Activated naive CD4-positive, alpha-beta T cell (primary cell): ENCODE measurements at places on chromosomes 1 and 21.

- DNase-seq: no peak
Measured at GRCh38 chr1:77688939-77689338, 6.5 kb upstream of the ZZZ3 start.

DNA sequence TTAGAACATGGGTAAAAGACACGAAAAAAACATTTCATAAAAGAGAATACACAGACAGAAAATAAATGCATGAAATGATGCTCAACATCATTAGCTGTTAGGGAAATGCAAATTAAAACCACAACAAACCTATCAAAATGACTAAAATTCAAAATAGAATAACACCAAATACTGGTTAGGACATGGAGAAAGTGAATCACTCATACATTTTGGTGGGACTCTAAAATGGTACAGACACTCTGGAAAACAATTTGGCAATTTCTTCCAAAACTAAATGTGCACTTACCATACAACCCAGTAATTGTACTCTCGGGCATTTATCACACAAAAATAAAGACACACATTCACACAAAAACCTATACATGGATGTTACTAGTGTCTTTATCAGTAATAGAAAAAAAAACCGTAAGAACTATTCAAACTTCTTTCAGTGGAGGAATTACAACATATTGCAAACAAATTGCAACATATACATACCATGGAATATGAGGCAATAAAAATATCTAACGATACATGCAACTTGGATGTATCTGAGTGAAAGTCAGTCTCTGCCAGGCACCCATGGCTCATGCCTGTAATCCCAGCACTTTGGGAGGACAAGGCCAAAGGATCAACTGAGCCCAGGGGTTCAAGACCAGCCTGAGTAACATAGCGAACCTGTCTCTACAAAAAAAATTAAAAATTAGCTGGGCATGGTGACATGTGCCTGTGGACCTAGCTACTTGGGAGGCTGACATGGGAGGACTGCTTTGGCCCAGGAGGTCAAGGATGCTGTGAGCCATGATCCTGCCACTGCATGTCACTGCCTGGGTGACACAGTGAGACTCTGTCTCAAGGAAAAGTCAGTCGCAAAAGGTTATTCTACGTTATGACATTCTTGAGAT lies 19.6 kb downstream of the HSF2BP start:
- DNase-seq: no peak

DNA sequence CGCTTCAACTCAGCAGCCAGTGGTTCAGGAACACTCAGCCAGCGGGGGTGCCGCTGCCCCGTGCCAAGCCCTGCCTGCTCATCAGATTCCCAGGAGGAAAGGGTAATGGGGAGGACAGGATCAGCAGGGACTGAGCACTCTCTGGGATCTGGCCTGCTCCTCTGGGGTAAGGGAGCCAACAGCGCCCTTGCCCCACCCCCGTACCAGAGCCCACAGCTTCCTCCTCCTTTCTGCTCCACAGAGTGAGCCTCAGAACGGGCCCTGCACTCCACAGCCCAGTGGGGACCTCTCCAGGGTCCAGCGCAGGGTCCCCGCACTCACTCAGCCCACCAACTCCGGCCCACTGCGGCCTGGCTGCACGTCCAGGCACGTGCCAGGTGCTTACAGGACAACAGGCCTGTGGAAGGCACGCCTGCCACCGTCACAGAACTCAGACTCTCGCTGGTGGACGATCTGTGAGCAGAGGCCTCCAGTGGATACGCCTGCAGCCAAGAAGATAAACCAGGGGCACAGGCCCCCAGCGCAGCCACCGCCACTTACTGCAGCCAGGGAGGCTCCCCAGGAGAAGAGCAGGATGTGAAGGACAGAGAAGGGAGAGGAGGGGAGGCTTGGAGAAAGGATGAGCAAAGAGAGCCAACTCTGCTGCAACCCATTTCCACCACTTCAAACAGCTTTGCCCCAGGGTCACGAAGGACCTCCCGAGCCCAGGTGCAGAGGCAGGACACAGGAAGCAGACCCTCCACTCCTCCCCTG lies 2.1 kb downstream of the MEGF6 start:
- no peak for DNase-seq

DNA sequence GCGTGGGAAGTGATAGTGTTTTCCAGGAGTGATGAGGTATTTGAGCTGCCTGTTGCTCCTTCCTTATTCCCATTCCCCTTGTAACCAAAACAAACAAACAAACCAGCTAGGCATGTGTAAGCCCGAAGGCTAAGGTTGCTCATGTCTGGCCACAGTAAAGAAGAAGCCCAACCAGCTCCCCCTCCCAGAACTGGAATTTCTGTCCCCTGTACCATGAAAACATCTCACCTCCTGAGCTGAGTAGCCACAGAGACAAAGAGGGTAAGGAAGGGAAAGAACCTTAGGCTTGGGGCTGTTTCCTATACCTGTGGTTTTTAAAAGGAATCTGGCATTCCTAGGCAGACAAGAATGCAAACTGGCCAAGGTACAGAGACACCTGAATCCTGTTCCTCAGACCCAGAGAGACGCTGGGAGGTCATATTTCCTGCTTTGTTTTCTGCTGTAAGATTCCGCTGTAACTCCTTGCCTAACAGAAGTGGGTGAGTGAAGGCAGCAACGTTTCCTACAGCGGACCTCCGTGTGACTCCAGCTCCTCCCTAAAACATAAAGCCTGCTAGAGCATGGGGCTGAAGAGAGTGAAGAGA lies 41.7 kb upstream of the RAB4A start:
- no peak for DNase-seq

DNA sequence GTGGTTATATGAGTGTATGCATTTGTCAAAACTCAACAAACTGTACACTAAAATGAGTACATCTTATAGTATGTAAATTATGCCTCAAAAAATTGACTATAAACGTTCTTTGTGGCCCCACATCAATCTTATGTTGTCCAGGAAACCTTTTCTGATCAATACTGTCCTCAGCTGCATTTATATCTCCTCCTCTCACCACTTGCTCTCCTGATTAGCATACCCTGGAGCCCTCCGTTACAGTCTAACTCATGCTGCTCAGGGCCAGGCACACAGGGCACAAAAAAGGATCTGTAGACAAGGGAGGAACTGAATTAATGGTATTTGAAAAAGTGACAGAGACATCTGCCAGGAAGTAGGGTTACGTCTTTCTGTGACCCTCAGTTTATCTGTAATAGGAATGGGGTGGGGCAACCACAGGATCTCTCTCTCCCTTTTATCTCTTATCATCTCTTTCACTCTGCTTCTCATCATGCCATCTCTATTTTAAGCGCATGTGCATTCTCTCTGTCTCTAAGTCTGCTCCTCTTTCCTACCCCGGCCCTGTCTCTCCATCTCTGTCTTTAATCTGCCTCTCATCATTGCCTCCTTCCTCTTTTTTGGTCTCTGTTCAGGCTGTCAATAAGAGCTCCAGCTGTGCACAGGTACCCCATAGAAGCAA lies 7.0 kb upstream of the TAL1 start:
- no peak for DNase-seq

DNA sequence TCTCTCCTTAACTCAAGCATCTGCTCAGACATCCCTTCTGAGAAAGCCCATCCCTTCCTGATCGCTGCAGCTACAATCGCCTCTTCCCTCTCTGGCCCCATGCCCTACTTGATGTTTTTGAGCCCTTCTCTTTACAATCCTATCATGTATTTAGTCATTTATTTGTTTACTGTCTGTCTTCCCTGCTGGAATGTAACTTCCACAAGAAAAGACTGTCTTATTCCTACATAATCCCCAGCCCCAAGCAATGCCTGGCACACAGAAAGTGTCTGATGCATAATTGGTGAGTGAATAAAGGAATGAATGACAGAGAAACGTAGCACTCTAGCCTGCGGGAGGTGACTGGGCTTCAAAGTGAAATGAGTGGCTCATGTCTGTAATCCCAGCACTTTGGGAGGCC lies 25.4 kb downstream of the ECE1 start:
- no peak for DNase-seq
